GM20000 (cell line): ENCODE measurements at places on chromosomes 6 and 20.
A peak's percentile ranks its signal among the peaks of the same experiment; 100 is the strongest.

DNA sequence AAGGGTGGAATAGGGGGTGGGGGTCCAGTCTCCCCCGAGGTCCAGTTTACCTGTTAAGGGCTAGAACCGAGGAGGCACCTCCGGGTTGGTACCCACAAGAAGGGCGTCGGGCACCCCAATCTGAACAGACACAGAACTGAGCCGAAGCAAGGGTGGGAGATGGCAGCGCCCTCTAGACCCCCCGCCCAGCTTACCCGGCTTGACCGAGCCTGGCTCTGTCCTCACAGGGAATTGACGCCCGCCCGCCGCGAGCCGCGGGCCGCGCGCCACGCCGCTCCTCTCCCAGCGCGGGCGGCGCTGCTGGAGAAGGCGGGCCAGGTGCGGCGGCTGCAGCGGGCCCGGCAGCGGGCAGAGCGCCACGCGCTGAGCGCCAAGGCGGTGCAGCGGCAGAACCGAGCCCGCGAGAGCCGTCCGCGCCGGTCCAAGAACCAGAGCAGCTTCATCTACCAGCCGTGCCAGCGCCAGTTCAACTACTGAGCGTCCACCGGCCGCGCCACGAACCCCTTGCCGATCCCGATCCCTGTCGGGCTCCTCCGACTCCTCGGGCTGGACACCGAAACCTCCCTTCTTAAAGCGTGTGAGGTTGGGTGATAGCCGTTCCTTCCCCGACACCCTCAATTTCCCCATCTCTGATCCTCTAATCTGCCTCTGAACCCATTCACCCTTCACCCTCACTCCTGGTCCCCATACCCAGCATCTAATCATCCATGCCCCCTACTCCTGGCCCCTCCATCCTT lies 5.9 kb downstream of the TP53INP2 start:
- DNase-seq: peak; percentile 91

GRCh38 chr20:24111858-24112257 lies 123.3 kb upstream of the GGTLC1 start:
- no peak for DNase-seq

DNA sequence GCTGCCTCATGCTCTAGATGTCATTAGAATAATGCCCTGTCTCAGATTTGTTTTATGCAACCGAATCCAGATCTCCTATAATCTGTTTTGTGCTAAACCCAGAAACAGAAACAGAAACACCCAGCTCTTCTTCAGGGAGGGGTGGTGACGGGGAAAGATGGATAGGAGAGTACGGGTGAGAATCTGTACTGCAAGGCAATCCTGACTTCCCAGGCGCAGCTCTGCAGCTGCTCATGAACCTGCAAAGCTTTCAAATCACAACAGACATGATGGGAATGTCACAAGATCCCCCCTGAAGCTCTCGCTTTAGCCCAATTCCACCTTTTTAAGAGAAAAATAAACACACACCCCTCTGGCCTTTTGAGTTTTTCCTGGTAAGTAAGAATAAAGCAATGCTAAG lies 71.5 kb downstream of the PPP1R3G start:
- no peak for DNase-seq

DNA sequence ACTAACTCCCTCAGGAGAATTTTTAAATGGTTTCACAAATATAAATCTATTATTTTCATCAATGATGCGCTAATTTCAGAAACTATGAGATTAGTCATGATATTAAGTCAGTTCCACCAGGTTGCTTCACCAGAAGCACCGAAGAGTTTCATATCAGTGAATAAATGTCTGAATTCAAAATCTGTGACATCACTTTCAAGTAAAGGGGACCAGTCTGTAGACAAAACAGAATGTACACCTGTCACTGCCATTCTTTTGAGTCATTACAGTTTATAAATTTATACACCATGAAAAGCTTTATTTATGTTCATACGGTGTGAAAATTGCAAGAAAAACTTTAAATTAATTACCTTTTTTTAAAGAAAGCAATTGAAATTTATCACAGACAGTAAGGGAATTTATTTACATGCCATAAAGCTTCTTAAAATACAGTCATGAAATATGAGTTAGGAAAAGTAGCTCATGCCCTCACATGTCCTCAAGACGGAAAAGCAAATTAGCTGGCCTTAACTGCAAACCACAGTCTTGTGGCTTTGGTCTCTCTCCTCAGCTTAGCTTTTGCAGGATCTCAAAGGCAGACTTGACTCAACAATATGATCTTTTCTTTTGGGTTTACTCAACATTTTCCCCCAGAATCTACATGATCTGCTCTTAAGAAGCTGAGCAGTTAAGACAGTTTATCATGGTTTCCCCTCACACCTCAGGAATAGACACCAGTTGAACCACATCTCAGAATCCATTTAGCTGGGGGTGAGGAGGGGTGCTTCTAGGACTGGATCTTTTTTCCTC lies 177.7 kb upstream of the MCHR2 start:
- no peak for DNase-seq

DNA sequence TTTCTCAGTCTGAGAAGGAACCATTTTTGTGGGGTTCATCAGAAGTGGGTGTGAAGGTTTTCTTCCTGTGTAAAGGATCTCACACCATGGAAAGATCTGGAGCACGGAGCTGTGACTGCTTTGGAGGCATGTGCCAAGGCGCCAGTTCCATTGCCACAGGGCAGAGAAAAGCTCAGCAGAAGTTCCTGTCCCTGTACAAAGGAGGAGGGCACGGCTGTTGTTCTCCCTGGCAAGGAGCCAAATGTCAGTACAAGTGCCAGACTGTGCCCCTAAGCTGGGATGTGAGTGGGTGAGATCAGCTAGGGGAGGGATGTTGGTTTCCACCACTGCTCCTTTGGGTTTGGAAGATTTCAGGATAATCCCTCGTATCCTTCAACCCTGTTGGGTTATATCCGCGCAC lies 117.3 kb downstream of the CRYBG1 start:
- no peak for DNase-seq

DNA sequence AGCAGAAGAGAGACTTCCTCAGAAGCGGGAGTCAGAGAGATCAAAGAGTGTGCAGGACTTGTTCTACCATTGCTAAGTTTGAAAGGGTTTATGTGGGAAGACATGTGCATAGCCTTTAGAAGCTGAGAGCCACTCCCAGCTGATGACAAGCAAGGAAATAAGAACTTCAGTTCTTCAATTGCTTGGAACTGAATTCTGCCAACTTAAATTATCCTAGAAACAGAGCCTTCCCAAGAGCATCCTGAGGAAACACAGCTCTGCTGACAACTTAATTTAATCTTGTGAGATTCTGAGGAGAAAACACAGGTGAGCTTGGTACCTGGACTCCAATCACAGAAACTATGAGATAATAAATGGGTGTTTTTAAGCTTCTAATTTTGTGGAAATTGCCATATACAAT lies 150.6 kb upstream of the OGFRL1 start:
- DNase-seq: no peak

DNA sequence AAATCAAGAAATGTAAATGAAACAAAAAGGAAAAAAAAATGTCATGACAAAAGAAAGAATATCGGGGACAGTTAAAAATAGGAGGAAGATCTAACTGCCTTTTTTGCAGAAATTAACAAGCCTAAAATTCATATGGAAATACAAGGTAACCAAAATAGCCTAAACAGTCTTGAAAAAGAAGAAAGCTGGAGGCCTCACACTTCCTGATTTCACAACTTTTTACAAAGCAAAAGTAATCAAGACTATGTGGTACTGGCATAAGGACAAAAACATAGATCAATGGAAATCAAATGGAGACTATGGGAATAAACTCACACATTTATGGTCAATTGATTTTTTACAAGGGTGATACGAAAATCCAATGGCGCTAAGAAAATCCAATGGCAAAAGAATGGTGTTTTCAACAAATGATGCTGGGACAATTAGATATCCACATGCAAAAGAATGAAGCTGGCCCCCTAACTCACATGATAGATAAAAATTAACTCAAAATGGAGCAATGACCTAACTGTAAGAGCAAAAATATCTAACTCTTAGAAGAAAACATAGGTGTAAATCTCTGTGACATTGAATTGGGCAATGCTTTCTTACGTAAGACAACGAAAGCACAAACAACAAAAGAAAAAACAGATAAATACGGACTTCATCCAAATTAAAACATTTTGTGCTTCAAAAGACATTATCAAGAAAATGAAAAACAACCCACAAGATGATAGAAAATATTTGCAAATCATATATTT lies 24.5 kb downstream of the MAP3K5 start:
- no peak for DNase-seq

- no peak for DNase-seq
Measured at GRCh38 chr6:157217894-157218370, 105.4 kb downstream of the TMEM242 start.

- DNase-seq: peak; percentile 53
Measured at GRCh38 chr20:13788167-13788834, 3.5 kb downstream of the NDUFAF5 start.

- no peak for DNase-seq
Measured at GRCh38 chr6:134267917-134268361, 50.0 kb downstream of the SGK1 start.

- DNase-seq: no peak
Measured at GRCh38 chr6:153858529-153858928, 180.5 kb upstream of the OPRM1 start.

DNA sequence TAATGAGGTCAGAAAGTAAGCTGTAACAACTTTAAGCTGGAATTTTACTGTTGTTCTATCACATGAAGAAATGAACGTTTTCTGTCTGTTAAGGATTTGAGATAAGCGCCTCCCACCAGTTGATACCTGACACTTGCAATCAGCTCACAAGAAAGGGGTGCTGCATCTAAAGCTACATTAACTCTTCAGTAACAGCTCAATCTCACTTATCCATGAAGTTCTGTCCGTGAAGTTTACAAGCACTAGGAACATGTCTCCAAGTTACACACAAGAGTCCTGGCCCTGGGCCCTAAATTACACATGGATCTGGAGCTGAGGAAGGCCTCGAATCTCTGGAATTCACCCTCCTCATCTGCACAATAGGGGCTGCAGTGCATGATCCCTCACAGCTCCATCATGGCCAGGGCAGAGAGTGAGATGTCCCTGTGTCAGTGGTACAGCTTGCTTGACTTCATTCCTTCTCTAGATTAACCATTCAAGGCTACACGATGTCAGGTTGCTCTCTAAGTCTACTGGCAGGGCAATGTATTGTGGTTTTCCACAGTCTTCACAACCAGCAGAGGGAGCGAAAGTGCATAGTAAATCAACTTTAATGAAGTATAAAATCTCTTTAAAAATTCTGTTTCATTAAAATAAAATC lies 182.4 kb upstream of the MCHR2 start:
- no peak for DNase-seq

- no peak for DNase-seq
Measured at GRCh38 chr6:3535776-3536435, 79.1 kb upstream of the SLC22A23 start.

DNA sequence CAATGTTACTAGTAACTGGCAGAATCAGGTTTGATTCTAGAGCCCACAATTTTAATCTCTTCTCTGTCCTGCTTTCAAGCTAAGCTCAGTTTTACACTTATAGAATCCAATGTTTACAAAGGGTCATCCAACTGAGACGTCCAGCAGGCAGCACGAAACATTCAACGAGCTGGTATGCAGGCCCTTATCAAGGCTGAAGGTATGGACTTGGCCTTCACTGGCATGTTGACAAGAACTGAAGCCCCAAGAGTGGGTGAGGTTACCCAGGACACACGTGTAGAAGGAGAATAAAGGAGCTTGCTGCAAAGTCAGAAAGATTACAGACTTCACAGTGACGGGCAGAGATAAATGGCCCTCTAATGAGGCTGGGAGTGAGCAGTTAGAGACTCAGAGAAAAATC lies 187.4 kb downstream of the KIF16B start:
- no peak for DNase-seq

- no peak for DNase-seq
Measured at GRCh38 chr6:133040803-133041419, 200.2 kb upstream of the EYA4 start.

- peak; percentile 42 for DNase-seq
Measured at GRCh38 chr20:31691646-31692275, 30.9 kb downstream of the BCL2L1 start.

GRCh38 chr20:22456109-22456508 lies 128.3 kb downstream of the FOXA2 start:
- no peak for DNase-seq

- DNase-seq: no peak
Measured at GRCh38 chr20:20630551-20630950, 81.9 kb downstream of the RALGAPA2 start.

GRCh38 chr6:19891451-19891850 lies 54.3 kb downstream of the ID4 start:
- DNase-seq: no peak
